ENCODE measurements at places on chromosomes 7 and 10.

GRCh38 chr7:4158441-4159153 lies 523.5 kb upstream of the FOXK1 start:
- DNase-seq = no peak

GRCh38 chr10:99921948-99922347 lies 87.8 kb downstream of the DNMBP start:
- DNase-seq = no peak

GRCh38 chr7:150431839-150432658 lies 18.4 kb upstream of the GIMAP8 start:
- no peak for DNase-seq

DNA sequence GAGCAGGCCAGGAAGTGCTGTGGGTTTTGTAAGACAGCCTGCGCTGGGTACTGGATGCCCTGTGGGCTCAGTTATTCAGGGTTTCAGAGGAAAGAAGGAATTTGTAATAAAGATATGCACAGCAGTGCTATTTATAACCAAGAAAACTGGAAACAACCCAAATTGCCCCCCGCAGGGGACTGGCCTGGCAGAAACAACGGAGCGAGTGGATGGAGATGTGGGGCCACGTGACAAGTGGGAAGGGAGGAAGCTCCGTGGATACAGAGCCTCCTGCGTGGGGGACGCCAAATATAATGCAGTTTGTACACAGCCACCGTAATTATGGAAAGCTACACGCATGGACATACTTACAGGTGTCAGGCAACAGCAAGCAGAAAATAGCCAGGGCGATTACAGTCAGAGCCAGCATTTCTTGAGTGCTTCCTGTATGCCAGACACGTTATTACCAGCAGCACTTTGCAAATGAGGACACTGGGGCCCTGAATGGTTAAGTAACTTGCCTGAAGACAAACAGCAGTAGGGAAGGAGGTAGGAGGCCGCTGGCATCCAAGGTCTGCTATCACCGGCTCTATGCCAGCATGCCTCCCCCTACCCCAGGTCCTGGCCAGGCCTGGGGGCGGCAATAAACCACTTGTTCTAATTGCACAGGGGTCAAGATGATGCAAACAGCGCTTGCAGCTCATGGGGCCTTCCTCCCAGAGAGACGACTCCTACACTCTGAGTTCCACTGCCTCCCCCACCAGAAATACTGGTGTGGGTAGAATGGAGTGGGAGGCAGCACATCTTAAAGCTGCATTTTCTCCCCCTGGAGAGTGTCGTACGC lies 8.7 kb upstream of the CAMK2B start:
- no peak for DNase-seq

DNA sequence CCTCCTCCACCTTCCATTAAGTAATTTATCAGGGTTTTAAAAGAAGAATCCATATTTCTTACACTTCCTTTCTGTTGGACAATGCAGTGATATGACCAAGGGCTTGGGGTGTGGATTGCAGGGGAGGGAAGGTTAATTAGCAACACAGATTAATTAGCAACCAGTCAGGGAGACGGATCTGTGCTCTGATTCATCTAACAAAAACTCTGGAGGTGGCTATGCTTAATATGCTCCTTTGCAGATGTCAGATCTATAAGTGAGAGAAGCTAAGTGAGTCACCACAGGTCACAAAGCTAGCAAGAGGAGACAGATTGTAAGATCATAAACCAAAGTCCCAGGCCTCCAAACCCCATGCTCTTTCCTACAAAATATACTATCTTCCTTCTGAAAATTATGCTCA lies 178.8 kb upstream of the ITGB1 start:
- DNase-seq = no peak

DNA sequence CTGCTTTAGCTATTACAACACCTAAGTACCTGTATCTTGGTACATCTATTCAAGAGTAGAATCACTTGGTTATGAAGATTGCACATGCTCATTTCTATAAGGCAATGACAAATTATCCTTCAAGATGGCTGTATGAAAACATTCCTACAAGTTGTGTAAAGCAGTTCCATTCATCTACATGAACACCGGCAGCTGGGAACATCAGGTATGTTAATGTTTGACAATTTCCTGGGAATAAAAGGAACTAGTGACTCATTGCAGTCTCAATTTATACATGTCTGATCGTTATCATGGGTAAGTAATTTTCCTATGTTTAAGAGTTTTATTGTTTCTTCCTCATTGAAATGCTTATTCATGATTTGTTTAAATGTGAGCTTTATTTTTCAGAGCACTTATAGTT lies 203.2 kb upstream of the SEMA3E start:
- no peak for DNase-seq

- no peak for DNase-seq
These were observed 476.1 kb downstream of the SH2D4B start for GRCh38 chr10:81013771-81014170.

DNA sequence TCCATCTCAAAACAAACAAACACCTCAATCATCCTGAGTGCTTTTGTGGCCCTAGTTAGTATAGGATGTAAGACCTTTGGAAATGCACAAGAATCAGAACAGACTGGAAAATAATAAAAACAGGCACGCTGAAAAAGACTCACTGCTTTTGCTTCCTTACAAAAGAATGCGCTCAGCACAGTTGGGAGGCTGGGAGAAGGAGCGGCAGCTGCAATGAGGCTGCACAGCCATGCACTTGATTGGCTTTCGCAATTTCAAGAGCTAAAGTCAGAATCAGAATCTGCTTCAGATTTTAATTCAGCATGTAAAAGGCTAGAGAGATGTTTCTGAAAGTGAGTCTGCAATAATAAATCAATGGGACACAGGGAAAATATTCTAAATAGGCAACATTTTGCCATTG lies 97.2 kb downstream of the FRMD4A start:
- DNase-seq = no peak

- DNase-seq = no peak
These were observed 697.5 kb downstream of the INHBA start for GRCh38 chr7:41005374-41005901.

DNA sequence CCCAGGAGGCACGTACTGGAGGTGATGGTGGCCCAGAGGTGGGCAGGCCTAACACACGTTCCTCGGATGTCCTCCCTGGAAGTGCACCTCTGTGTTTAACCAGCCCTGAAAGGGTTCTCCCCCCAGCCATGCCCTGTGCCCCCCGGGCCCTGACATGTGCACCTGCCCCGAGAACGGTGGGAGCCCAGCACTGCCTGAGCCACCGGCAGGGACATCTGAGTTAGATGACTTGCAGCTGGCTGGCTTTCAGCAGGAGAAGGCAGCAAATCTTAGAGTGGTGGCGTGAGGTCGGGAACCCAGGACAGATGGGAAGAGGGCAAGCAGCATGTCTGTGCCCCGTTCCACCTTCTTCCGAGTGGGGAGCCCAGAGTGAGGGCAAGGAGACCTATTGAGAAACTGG lies 291.8 kb downstream of the TCERG1L start:
- no peak for DNase-seq

- no peak for DNase-seq
These were observed 74.2 kb downstream of the MAD1L1 start for GRCh38 chr7:2158331-2159175.

DNA sequence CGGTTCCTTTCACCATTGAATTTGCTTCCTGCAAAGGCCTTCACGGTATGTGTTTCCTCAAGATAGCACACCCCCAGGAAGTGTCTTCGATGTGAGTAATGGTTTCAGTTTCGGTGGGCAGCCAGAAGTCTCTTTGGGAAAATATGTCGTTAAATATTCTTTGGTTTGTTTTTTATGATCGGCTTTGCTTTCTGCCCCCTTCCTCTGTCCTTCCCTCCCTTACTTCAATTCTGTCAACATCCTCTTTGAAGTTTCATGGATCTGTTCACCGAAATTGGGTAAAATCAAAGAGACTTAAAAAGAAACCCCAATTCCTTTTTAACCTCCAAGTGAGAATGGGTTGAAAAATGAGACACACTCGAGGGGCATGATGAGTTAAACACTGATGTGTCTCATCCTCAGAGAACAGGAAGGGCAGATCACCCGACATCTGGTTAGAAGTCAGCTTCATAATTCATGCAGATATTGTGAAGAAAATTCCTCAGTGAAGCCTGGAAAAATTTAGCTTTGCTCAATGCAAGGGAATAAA lies 170.8 kb upstream of the HABP2 start:
- no peak for DNase-seq

Data from breast epithelium (tissue), 4 donors.